ENCODE measurements at places on chromosomes 6 and 20.

DNA sequence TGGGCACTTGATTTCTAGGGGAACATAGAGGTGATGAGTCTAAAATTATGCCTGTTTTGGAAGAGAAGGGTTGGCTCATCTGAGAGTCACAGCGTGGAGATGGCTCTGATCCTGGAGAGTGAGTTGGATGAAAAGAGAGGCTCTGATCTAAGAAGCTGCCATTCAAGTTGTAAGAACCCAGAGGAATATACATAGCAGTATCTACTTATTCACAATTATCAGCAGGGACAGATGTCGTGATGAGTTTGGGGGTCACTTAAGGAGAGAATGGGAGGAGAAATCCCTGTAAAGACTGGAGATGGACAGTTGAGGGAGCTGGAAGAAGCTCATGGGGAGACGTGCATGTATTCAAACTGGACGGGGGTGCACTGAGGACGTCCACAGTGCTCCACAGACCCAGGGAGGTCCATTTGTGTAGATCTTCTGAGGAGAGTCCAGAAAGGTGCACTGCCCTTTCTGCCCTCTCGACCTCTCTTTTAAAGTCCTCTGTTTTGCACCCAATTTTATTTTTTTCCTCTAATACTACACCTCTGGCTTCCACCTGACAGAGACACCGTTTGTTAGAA, 124.7 kb upstream of the SSTR4 start:
- no peak for DNase-seq

DNA sequence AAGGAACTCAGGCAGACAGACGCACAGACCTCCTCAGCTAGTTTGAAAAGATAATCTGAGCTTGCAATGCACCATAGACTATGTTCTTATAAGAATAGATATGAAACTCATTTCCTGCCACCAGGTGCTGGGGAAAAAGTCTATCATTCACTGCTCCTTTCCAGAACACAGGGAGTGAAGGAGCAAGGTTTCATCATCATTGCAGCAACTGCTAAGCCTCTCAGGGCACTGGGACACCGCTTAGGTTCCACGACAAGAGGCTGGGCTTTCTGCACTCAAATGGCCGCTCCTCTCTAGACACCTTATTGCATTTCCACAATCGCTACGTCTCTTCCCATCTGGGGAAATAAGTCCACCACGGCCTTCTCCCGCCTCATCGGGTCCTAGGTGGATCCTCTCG, 418.5 kb upstream of the JARID2 start:
- no peak for DNase-seq

DNA sequence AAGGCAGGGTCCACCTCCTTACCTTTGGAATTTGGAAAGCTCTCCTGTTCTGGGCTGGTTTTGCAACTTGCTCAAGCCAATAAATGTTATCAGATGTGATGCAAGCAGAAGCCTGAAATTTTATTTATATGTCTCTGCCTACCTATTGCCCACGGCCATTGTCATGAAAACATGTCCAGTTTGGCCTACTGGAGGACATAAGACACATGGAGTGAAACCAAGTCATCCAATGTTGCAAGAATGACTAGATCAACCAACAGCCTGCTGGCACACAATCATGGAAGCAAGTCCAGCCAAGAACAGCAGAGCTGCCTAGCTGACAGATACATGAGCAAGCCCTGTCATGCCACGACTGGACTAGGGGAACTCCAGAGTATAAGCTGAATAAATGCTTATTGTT, 56.7 kb upstream of the IRAK1BP1 start:
- no peak for DNase-seq

GRCh38 chr6:38163186-38164130, 343.9 kb downstream of the ZFAND3 start:
- no peak for DNase-seq

GRCh38 chr20:41044409-41045062, 15.9 kb downstream of the TOP1 start:
- no peak for DNase-seq

DNA sequence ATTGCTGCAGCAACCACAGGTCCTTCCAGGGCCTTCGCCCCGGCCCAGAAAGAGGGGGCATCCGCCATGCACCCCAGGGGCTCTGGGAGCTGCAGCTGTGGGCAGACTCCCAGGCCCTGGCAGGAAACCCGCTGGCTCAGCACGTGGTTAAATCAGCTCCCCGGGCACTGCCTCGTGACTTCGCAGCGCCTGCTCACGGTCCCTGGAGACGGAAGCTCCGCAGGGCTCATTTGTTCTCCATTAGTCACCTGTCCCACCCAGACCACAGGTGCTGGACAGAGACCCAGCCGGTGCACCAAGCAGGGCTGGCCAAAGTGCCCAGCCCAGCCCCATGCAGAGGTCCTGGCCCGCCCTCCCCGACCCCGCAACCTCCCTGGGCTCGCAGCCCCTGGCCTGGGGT, 14.7 kb downstream of the KCNQ2 start:
- no peak for DNase-seq

DNA sequence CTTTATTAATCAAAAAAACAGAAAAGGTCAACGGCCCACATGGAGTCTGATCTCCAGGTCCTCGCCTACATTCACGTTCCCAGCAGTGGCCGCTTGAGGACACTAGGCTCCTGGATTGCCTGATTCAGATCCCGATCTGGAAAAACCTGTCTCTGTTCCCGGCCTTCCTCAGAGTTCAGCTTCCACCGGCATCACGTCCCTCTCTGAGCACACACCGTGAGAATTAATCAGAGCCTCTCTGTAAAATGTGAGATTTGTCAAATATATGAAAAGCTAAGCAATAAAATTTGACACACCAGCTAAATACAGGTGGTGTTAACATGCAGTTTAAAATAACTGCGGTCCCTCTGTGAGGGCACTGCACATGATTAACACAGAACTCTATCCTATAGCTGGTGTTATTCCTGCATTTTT, 122.8 kb upstream of the COL21A1 start:
- no peak for DNase-seq

- no peak for DNase-seq
Observed at GRCh38 chr6:92427453-92427852, 991.9 kb downstream of the EPHA7 start.

GRCh38 chr6:159212028-159212427, 42.8 kb downstream of the FNDC1 start:
- DNase-seq, result no peak

GRCh38 chr20:24670981-24671380, 201.6 kb downstream of the SYNDIG1 start:
- DNase-seq, result no peak

GRCh38 chr6:2862712-2863181, 21.1 kb upstream of the SERPINB1 start:
- DNase-seq, result no peak

All from CD8-positive, alpha-beta T cell (primary cell).